ENCODE measurements at places on chromosomes 6 and 20. TPM values are rescaled to one million over a fixed set of nuclear protein-coding genes. Genes with fewer than 3 reads are reported as not detected.

Gene BACH2
- total RNA-seq, result 17.0 TPM

Gene GPLD1
- 39.0 TPM for total RNA-seq

Gene MEP1A
- total RNA-seq, result 0.34 TPM

Gene CLDN20
- not detected for total RNA-seq

- no peaks in the 10 kb centered on the region for H3K4me1 ChIP-seq
- no peak overlapping the region for H3K4me3 ChIP-seq
- H3K27ac ChIP-seq, result no peak overlapping the region
- no peaks in the 10 kb centered on the region for H3K27me3 ChIP-seq
These were observed 638.0 kb downstream of the DHX35 start for GRCh38 chr20:39600156-39600555.

Measured in suprapubic skin (tissue), 4 donors.